ENCODE measurements at places on chromosomes 6 and 20. TPM values are rescaled to one million over a fixed set of nuclear protein-coding genes. Genes with fewer than 3 reads are reported as not detected.

Gene ARMH2
- total RNA-seq, result not detected

Gene PREX1
- total RNA-seq, result 7.9 TPM

Gene RAD21L1
- total RNA-seq, result not detected

Gene GPLD1
- total RNA-seq, result 4.7 TPM

All from mesothelial cell of epicardium (in vitro differentiated cells).